Muscle of leg (tissue), 16 donors: ENCODE measurements at places on chromosomes 2 and 18.

- no peak for DNase-seq
Measured at GRCh38 chr2:115584507-115584906, 1142.1 kb downstream of the DPP10 start.

DNA sequence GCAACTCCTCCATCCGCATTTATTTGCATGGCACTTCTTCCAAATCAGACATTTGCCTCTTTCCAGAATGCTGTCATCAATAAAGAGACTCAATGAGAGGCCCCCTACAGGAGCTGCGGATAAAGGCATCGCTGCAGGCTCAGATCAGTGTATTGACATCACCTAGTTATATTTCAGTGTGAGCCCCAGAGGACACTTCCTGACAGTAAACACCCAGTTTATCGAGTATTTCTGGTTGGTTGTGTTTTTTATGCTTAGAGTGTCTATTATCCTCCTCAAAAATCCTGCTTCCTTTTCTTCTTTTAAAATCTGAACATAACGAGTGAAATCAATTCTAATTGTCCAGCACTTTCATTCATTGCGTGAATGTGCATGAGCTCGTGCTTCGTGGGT lies 38.8 kb downstream of the NRP2 start:
- no peak for DNase-seq

DNA sequence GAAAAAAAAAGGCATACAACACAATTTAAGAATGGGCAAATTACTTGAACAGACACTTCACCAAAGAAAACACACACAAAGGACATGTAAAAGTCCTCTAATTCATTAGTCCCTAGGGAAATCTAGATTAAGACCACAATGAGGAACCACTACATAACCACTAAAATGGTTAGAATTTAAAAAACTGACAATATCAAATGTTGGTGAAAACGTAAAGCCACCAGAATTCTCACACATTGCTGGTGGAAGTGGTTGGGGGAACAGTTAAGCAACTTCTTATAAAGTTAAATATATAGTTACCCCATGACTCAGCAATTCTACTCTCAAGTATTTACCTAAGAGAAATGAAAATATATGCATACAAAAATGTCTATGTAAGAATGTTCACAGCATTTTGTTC lies 11.8 kb downstream of the RTN4 start:
- no peak for DNase-seq

DNA sequence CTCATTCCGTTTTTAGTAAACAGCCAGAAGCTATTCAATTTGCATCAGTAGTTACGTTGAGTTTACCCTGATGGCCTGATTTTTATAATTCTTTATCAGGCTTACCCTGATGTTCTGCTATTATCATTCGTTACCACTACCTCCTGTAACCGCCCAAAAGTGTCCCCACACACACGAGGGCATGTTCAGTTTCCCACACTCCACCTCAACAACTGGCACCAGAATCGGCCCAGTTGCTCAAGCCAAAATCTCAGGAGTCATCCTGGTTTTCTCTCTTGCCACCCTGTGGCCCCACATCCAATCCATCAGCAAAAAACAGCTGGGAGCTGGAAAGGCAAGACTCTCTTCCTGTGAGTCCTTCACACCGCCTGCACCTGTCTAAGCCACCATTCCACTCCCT lies 102.9 kb upstream of the RAB6C start:
- peak; percentile 13 for DNase-seq

GRCh38 chr2:104462731-104463130 lies 391.2 kb upstream of the POU3F3 start:
- no peak for DNase-seq

DNA sequence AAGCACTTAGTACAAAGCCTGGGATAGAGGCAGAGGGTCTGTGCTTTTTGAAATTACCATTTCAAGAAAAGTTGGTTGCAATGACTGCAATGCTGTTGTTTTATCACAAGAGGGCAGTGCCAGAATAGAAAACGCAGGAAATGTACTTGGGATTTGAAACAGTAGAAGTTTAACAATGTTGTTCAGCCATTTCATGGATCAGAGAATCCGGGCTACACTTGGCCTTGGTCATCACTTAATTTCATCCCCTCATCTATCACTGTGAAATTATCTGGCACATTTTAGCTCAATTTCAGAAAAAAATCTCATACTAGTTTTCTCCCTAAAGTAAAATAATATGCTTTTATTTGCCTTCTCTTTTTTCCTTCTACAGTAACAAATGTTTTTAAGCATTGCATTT lies 70.8 kb downstream of the RAPGEF4 start:
- DNase-seq = peak; percentile 76

GRCh38 chr2:57965219-57965618 lies 81.4 kb upstream of the VRK2 start:
- DNase-seq = no peak

GRCh38 chr2:26725521-26725820 lies 32.9 kb downstream of the KCNK3 start:
- DNase-seq = peak; percentile 79

GRCh38 chr2:235394278-235394828 lies 99.5 kb upstream of the AGAP1 start:
- DNase-seq = no peak

GRCh38 chr2:211429256-211429920 lies 873.0 kb downstream of the CPS1 start:
- DNase-seq = no peak

DNA sequence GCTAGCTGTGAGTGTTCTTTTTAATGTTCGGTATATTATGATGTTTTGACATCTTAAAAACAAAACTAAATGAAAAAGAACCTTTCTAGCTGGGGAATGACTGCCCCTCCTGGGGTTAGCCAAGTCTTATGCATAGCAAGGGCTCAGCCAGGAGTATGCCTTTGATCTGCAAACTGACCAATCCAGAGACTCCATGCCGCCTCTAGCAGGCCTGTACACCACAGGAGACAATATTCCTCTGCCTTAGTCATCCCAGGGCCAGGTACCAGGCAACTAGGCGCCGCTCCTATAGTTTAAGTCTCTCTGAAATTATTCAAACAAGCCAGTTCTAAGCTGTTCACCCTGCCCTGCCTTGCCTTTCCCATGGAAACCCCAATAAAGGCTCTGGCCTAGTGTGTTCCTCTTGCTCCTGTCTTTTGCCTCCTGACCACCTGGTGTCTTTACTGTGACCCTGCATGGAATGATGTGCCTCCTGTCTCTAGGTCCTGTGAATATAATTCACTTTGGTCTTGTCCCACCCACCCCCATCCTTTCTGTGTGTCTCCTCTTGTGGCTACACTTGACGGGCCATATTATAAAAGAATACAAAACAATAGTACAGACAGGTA lies 52.0 kb upstream of the CHN1 start:
- DNase-seq = no peak

GRCh38 chr18:54822872-54823845 lies 5.1 kb upstream of the RAB27B start:
- DNase-seq = no peak

GRCh38 chr2:78540255-78540654 lies 485.2 kb upstream of the REG3G start:
- no peak for DNase-seq

GRCh38 chr2:690799-691198 lies 13.6 kb upstream of the TMEM18 start:
- DNase-seq = no peak

- DNase-seq = no peak
Measured at GRCh38 chr2:220504938-220505503, 877.6 kb downstream of the SLC4A3 start.

DNA sequence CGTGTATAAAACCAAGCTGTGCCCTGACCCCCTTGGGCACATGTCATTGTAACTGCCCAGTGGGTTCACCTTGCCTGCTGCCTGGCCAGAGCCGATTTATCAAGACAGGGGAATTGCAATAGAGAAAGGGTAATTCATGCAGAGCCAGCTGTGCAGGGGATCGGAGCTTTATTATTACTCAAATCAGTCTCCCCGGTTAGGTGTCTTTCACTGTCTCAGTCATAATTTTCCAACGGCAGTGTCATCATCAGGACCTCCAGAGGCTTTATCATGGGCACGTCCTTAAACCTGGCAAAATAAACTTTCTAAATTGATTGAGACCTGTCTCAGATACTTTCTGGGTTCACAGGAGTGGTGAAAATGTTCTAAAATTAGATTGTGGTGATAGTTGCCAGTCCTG lies 29.6 kb upstream of the PGAP1 start:
- DNase-seq = no peak

DNA sequence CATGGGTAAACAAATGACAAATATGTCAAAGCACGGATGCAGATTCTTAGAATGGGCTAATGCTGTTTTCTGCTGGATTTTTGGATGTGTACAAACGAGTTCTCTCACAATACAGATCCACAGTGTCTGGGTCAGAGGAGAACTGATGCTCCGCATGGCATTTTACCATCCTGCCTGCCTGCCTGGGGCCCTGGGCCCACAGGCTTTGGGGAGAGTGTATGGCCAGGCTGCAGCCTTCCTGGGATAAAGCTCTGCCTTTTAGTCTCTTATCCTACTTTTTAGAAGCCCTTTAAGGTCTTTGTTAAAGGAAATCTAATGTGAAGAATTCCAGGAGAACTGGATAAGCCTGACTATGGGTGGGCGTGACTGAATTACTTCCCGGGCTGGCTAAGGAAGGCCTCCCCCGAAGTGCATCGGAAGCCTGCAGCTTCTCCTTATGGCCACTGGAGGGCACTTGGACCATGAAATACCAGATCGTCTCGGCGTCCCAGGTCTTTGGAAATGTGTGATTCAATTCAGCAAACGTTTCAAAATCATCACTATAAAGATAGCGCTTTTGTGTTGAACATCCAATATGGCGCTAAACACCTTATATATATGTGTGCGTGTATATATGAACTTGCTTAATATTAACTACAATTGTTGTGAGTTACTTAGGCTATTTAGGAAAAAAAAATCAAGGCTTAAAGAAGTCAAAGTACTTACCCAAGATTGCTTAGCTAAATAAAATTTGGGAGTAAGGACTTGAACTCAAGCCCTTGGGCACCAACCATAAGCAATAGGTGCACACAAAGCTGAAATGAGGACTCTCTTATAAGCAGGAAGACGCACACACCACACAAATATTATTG lies 15.2 kb upstream of the DNPEP start:
- DNase-seq = peak; percentile 89

GRCh38 chr2:10982931-10983701 lies 71.4 kb downstream of the KCNF1 start:
- peak; percentile 85 for DNase-seq

GRCh38 chr18:47936952-47937351 lies 6.5 kb upstream of the SMAD2 start:
- DNase-seq = no peak

GRCh38 chr2:180077295-180077906 lies 70.3 kb upstream of the CWC22 start:
- DNase-seq = no peak

DNA sequence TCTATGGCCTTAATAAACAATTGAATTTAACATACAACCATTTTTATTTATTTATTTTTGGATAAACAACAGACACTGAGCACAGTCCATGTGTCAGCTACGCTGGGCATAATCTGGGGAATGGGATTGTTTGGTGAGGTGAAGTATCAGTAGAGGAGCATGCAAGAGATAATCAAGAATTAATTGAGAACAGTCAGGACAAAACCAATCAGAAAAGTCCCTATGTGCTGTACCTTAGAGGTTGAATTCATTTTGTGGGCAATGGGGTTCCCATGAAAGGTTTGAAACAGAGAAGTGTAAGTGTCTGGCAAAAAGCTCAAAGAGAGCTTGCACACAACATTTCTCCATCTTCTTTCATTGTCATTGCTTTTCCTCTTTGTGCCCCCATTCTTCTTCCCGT lies 198.2 kb downstream of the RNF144A start:
- DNase-seq = no peak

GRCh38 chr2:19127616-19128015 lies 230.8 kb downstream of the OSR1 start:
- DNase-seq = no peak

DNA sequence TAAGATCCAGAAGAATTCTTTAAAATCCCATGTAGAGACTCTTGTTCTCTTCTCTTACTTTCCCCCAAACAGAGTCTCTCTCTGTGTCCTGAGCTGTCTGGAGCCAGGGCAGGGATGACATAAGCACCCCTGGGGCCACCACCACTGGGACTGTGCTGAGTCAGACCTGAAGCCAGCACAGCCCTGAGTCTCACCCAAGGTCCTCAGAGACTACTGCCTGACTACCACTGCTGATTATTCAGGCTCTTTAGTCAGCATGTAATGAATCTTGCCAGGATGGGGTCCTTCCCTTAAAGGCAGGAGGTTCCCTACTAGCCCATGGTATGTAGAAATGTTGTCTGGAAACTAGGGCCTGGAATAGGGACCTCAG lies 34.9 kb upstream of the DYNC1I2 start:
- no peak for DNase-seq

DNA sequence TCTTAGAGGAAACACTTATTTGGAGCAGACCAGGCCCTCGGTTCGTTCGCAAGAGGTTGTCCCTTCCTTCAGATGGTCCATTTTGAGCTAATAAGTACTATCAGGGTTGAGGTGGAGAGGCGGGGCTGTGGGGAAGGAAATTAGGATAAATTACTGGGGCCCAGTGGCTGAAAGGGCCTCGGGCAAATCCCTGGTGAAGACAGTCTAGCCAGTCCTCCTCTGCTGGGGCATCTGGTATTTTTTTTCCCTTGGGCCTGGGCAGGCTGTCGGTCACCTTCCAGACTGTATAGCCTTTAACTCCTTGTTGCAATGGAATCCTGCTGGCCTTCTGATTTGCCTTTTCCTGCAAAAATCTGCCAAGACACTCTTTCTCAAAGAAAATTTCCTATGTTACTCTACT lies 1.7 kb upstream of the MYO3B start:
- DNase-seq = no peak

GRCh38 chr2:159595410-159596046 lies 20.8 kb downstream of the BAZ2B start:
- peak; percentile 14 for DNase-seq

- DNase-seq = no peak
Measured at GRCh38 chr2:9958057-9958456, 6.6 kb downstream of the GRHL1 start.

- no peak for DNase-seq
Measured at GRCh38 chr2:61018798-61019197, 743 bp upstream of the PUS10 start.

DNA sequence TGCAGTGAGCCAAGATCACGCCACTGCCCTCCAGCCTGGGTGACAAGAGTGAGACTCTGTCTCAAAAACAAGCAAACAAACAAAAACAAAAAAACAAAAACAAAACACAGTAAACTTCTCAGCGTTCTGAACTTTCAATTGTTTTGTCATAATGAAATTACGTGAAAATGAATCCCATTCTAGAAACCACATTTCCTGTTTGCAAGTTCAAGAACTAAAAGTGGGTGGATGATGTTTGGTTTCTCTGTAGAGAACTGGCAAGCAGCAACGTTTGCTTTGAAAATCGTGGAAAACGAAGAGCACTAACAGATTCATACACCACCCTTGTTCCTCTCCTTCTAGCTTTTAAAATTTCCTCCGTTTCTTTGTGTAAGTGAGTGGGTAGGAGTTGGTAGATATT lies 226.1 kb upstream of the LYPD1 start:
- DNase-seq = peak; percentile 48

DNA sequence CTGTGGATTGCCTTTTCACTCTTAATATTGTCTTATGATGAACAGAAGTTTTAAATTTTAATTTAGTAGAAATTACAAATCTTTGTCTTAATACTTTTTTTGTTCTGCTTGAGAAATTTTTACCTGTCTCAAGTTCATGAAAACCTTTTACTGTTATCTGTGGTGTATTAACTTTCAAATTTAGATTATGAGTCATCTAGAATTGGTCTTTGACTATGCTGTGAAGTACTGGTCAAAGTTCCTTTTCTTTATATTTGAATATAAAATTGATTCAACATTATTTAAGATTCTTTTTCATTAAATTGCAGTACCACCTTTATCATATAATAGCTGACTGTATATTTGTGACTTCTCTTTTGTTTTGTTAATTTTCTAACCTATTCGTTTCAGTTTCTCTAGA lies 1385.5 kb upstream of the ZEB2 start:
- DNase-seq = no peak
